ENCODE measurements at places on chromosomes 1 and 21.

- no peak for DNase-seq
These were observed 47.9 kb upstream of the NUF2 start for GRCh38 chr1:163273766-163274441.

- no peak for DNase-seq
These were observed 39.9 kb upstream of the TP53BP2 start for GRCh38 chr1:223885614-223886013.

- DNase-seq = no peak
These were observed 126.2 kb downstream of the PRRX1 start for GRCh38 chr1:170790175-170790574.

DNA sequence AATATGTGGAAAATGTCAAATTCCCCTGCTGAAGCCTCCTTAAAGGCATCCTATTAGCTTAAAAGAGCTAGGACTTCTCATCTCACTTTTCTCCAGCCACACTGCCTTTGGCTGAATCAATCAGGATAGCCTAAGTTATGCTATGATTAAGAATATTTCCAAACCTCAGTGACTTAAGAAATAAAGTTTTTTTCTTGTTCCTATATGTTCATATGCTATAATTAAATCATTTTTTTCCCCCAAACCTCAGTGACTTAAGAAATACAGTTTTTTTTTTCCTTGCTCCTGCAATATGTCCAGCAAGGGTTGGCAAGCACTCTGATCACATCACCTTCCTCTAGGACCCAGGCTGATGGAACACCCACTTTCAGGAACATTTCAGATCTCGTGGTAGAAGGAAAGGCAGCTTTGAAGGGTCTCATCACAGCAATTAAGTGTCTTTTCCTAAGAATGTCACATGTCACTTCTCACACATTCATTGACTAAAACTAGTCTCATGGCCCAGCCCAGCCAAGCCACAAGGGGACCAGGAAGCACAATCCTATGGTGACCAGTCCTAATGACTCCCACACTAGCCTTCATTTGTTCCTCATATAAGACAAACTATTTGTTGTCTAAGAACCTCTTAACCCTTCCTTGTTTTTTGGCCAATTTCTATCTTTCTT, 6.3 kb upstream of the JUN start:
- DNase-seq = no peak
